ENCODE measurements at places on chromosomes 2 and 18. TPM values are rescaled to one million over a fixed set of nuclear protein-coding genes. Genes with fewer than 3 reads are reported as not detected.

DNA sequence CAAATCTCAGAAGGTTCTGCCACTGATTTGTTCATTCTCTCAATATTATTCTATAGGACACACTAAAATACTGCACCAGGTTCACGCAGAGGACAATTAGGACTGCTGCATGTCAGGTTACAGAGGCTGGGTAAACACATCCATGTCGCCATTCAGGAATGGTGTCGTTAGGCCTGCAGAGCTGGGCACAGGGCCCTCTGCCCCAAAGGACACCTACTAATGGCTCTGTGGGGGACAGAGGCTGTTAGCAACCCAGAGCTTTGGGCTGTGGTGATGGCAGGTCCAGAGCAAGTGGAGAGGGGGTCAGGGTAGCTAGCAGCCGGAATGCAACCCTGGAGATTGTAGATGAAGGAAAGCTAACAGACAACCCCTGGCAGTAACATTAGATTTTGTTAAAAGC, 115.9 kb downstream of the TTC32 start:
- no peak for DNase-seq
- no peaks in the 10 kb centered on the region for H3K4me1 ChIP-seq
- H3K27ac ChIP-seq, result peak overlapping the region; percentile 55
- H3K27me3 ChIP-seq, result no peaks in the 10 kb centered on the region
- H3K36me3 ChIP-seq, result no peaks in the 10 kb centered on the region

GRCh38 chr2:40038646-40039045, 259.6 kb upstream of the THUMPD2 start:
- no peak overlapping the region for H3K27ac ChIP-seq
- H3K27me3 ChIP-seq, result no peaks in the 10 kb centered on the region
- no peaks in the 10 kb centered on the region for H3K36me3 ChIP-seq
- no peaks in the 10 kb centered on the region for H3K4me1 ChIP-seq
- DNase-seq, result no peak

- no peaks in the 10 kb centered on the region for H3K4me1 ChIP-seq
- no peak overlapping the region for H3K4me3 ChIP-seq
- DNase-seq, result no peak
- no peaks in the 10 kb centered on the region for H3K36me3 ChIP-seq
- H3K27ac ChIP-seq, result no peak overlapping the region
Measured at GRCh38 chr18:44298566-44298965, 382.1 kb upstream of the SETBP1 start.

DNA sequence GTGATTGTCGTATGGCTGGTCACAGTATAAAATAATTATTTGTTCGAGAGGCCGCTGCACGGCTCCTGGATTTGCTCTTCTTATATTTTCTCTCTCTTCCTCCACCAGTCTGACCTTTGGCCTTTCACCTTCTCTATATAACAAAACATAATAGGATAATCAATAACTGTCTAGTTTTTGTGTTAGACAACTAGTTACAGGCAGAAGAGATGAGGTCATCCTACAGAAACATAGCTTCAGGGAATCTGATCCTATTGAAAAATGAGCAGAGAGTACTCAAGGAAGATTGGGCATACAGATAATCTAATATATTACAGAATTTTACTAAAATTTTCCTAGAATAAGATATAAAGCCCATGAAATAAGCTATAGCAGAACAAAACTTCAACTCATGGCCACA, 731.3 kb upstream of the SLC39A10 start:
- DNase-seq, result no peak
- H3K36me3 ChIP-seq, result no peaks in the 10 kb centered on the region
- no peaks in the 10 kb centered on the region for H3K4me1 ChIP-seq

- DNase-seq, result no peak
- H3K27ac ChIP-seq, result no peak overlapping the region
- H3K4me3 ChIP-seq, result no peak overlapping the region
- H3K27me3 ChIP-seq, result no peaks in the 10 kb centered on the region
Measured at GRCh38 chr18:75279381-75279780, 68.8 kb downstream of the TSHZ1 start.

GRCh38 chr2:182724656-182725055, 8.6 kb downstream of the DNAJC10 start:
- peaks cover 6% of the 10 kb centered on the region for H3K36me3 ChIP-seq
- DNase-seq, result no peak
- H3K27ac ChIP-seq, result no peak overlapping the region
- H3K4me3 ChIP-seq, result no peak overlapping the region

GRCh38 chr2:113203217-113203530, 29.4 kb downstream of the PSD4 start:
- no peak overlapping the region for H3K27ac ChIP-seq
- peaks cover 26% of the 10 kb centered on the region for H3K36me3 ChIP-seq
- H3K27me3 ChIP-seq, result no peaks in the 10 kb centered on the region
- no peak for DNase-seq
- peaks cover 8% of the 10 kb centered on the region for H3K4me1 ChIP-seq

GRCh38 chr2:171104379-171104778, 56.3 kb downstream of the TLK1 start:
- H3K36me3 ChIP-seq, result peaks cover 13% of the 10 kb centered on the region
- no peaks in the 10 kb centered on the region for H3K27me3 ChIP-seq
- no peak for DNase-seq

GRCh38 chr2:72999729-73000725, 71.5 kb downstream of the SFXN5 start:
- no peaks in the 10 kb centered on the region for H3K27me3 ChIP-seq
- no peak for DNase-seq
- H3K4me1 ChIP-seq, result no peaks in the 10 kb centered on the region
- H3K27ac ChIP-seq, result no peak overlapping the region

GRCh38 chr2:136407952-136408318, 290.0 kb upstream of the CXCR4 start:
- no peak for DNase-seq
- H3K27me3 ChIP-seq, result peaks cover 14% of the 10 kb centered on the region
- H3K36me3 ChIP-seq, result no peaks in the 10 kb centered on the region
- H3K27ac ChIP-seq, result no peak overlapping the region

GRCh38 chr18:75393721-75394120, 33.8 kb downstream of the SMIM21 start:
- no peaks in the 10 kb centered on the region for H3K36me3 ChIP-seq
- DNase-seq, result no peak
- H3K4me1 ChIP-seq, result no peaks in the 10 kb centered on the region
- H3K27ac ChIP-seq, result no peak overlapping the region
- no peak overlapping the region for H3K4me3 ChIP-seq

Gene KCTD1
- total RNA-seq, result 4.2 TPM

Gene NETO1
- not detected for total RNA-seq

Gene GPR35
- total RNA-seq, result 8.4 TPM

Gene SERPINB2
- 1.7 TPM for total RNA-seq

Gene ANKRD62
- total RNA-seq, result not detected
